ENCODE measurements at places on chromosomes 7 and 10.

- DNase-seq, result no peak
These were observed 139.5 kb downstream of the IDE start for GRCh38 chr10:92434385-92434784.

GRCh38 chr7:41711283-41712064 is 8.6 kb upstream of the INHBA start:
- no peak for DNase-seq

GRCh38 chr10:114711869-114712250 is 53.8 kb upstream of the ABLIM1 start:
- no peak for DNase-seq

- DNase-seq, result no peak
These were observed 163.8 kb downstream of the INHBA start for GRCh38 chr7:41538810-41539724.

- no peak for DNase-seq
These were observed 216.3 kb upstream of the NRP1 start for GRCh38 chr10:33550811-33551210.

DNA sequence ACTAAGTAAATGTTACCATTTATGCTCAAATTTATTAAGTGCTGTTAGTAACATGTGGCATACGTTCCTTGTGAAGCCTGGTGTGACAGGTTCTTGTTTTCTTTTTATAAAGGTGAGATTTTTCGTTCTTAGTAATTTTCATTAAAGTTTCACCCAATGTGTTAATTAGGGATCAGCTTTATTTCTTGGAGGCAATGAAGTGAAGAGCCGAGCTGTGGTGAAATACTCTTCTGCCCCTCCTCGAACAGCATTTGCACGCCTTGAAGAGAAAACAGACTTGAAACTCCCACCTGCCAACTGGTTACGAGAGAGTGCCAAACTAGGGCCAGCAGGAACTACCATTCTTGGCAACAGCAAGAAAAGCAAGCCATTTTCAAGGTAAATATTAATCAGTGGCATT is 1.5 kb downstream of the EDRF1 start:
- no peak for DNase-seq

GRCh38 chr10:102324061-102324460 is 71.4 kb upstream of the NFKB2 start:
- DNase-seq, result no peak

- DNase-seq, result no peak
These were observed 761.1 kb downstream of the IPMK start for GRCh38 chr10:57506414-57507094.

- no peak for DNase-seq
These were observed 43.6 kb upstream of the KLF6 start for GRCh38 chr10:3828404-3829155.

DNA sequence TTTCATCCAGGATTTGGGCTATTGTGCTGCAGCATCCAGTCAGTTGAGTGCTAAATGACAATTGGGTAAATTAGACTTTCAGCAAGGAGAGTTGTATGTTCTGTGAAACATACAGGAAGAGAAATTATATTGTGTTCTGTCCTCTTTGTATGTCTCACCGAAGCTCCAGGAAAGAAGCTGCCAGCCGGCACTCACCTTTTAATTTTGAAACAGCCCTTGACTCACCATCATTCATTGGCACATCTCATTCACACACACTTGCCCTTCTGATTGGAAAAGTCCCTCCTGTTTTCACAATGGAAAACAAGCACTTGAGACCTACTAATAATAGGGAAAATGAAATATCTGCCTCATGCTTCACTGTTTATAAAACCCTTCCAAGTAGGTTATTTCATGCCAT is 495.6 kb downstream of the RPS24 start:
- no peak for DNase-seq

GRCh38 chr7:38306914-38307313 is 33.5 kb upstream of the TARP start:
- DNase-seq, result no peak

GRCh38 chr7:17042211-17042610 is 160.4 kb upstream of the AGR3 start:
- DNase-seq, result no peak

DNA sequence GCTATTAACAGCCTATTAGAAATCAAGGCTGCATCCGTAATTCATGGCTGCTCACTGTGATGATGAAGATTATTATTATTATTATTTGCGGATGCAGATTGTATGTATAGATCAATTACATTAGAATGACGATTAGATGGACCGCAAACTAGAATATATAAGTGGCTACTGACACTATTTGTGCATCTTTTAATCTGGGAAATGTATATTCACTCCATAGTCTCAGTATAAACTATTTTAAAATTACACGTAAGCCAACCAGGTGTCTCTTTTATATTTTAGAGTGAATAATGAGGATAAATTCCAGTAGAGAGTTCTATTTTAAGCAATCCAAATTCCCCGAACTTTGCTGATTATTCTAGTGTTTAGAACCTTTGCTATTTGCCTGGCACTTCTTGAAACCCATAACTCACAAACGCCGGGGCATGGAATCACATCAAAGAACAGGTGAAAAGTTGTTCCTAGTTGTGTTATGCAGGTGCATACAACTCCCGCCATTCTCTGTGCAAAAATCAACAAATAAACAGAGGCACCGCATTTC is 509 bp upstream of the ING3 start:
- DNase-seq, result no peak

DNA sequence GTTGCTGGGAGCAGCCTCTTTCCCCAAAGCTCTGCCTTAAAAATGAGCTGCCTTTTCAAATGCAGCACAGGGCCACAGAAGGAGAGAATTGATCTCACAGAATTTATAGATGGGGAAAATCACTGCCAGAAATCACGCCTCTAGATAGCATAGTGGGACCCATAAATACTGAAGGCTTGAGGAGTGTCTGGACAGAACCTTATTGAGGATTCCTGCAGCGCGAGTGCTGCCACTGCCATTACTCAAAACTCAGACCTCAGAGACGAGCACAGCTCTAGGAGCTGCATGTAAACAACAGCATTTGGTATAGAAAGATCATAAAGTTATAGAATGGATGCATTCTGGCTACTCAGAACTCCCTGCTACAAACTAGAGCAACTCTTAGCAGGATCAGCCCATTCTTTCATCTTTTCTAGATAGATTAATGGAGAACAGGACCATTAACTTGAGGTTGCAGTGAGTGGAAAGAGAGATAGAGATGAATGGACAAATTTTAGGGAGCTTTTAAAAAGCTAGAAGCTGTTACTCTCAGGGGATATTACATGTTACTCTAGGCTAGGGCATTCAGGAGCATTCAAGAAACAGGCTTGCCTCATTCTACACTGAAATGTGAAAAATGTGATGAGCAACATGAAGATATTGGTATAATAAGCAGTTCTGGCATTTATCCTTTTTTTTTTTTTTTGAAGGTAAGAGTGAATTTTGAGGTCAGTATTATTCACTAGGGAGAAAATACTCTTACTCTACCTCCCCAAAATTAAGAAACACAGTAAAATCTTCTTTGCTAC is 267.2 kb upstream of the SLC26A5 start:
- DNase-seq, result no peak
